Stimulated activated CD8-positive, alpha-beta memory T cell treated with anti-CD3 and anti-CD28 coated beads, Interleukin-4, amount 100 ng/mL, for 1 hour (primary cell): ENCODE measurements at places on chromosomes 3 and 15.

GRCh38 chr3:71442652-71443042 lies 140.9 kb downstream of the FOXP1 start:
- no peak for DNase-seq

- DNase-seq: no peak
These were observed 5.1 kb upstream of the ANKRD63 start for GRCh38 chr15:40287968-40288367.

GRCh38 chr15:83914906-83915305 lies 261.0 kb downstream of the ADAMTSL3 start:
- no peak for DNase-seq

- DNase-seq: no peak
These were observed 1.3 kb downstream of the SCG5 start for GRCh38 chr15:32642667-32643435.

GRCh38 chr3:114712728-114713492 lies 419.1 kb downstream of the TIGIT start:
- no peak for DNase-seq

GRCh38 chr15:42544853-42545629 lies 3.6 kb downstream of the LRRC57 start:
- DNase-seq: no peak

GRCh38 chr3:196634829-196635228 lies 4.7 kb upstream of the NRROS start:
- no peak for DNase-seq

DNA sequence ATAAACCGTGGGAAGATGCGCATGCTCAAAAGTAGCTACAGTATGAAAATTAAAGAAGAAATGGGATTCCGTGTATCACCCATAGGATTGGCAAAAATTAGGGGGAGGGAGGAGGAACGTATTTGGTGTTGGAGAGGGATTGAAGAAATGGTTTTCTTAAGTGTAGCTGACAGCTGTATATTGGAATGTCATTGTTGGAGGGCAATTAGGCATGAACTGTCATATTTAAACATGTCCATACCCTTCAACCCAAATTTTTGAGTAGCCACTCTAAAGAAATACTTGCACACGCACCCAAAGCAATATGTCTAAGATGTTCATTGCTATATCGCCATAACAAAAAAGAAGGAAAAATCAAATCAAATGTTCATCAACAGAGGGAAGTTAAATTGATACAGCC lies 144.7 kb downstream of the TLE3 start:
- no peak for DNase-seq

DNA sequence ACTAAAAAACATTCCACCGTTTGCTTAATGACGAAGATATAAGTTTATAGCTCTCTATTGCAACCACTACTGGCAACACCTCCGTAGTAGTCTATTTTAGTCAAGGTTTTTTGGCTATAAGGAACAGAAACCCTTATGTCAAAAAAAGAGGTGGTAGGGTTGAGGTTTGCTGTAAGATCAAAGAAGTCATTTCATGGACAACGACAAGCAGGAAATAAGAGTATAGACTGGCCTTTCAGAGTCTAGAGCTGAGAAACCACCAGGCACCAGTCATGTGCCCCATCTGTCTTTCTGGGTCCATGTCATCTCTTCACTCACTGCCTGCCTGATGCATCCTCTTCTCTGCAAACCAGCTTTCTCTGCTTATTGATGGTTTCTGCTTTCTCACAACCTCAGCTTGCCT lies 42.7 kb downstream of the THBS1 start:
- peak; percentile 9 for DNase-seq

DNA sequence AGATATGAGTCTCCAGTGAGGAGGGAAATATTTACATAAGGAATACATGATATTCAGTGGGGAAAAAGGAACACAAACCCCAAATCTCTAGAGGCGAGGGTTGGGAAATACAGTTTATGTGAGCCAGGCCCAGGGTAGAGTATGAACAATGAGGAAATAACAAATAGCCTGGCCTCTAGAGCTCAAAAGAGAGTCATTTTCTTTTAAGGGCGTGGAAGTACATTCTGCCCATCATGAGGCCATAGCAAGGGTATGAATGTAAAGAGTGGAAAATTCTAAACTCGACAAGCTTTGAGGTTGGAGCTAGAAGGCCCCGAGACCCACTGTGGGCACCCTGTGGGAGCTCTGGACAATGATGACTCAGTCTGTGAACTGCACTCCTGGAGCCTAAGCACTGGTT lies 27.8 kb upstream of the IGF2BP2 start:
- DNase-seq: no peak
